Naive thymus-derived CD4-positive, alpha-beta T cell (primary cell): ENCODE measurements at places on chromosomes 3 and 15. TPM values are rescaled to one million over a fixed set of nuclear protein-coding genes. Genes with fewer than 3 reads are reported as not detected.

Gene GCHFR
- polyA plus RNA-seq, result 65.7 TPM

Gene CACNA2D3
- polyA plus RNA-seq, result not detected

Gene ROPN1
- not detected for polyA plus RNA-seq

Gene UNC13C
- not detected for polyA plus RNA-seq

Gene CAPN3
- not detected for polyA plus RNA-seq

Gene PPARG
- polyA plus RNA-seq, result not detected

Gene GRM2
- not detected for polyA plus RNA-seq

Gene KLF15
- polyA plus RNA-seq, result not detected

Gene PLA2G4E
- not detected for polyA plus RNA-seq

Gene TRPM1
- not detected for polyA plus RNA-seq

Gene ARHGEF26
- polyA plus RNA-seq, result 0.35 TPM

Gene FNDC3B
- 8.6 TPM for polyA plus RNA-seq

Gene UBA3
- 36.6 TPM for polyA plus RNA-seq

Gene EFCAB12
- 0.31 TPM for polyA plus RNA-seq
